ENCODE measurements at places on chromosomes 6 and 20.

GRCh38 chr20:50413088-50413500 lies 97.1 kb upstream of the PTPN1 start:
- no peak for DNase-seq

- DNase-seq = no peak
Measured at GRCh38 chr6:134456226-134456625, 138.3 kb upstream of the SGK1 start.

GRCh38 chr6:145161501-145161900 lies 573.8 kb downstream of the EPM2A start:
- no peak for DNase-seq

- no peak for DNase-seq
Measured at GRCh38 chr20:62643521-62644043, 1.3 kb downstream of the SLCO4A1 start.

DNA sequence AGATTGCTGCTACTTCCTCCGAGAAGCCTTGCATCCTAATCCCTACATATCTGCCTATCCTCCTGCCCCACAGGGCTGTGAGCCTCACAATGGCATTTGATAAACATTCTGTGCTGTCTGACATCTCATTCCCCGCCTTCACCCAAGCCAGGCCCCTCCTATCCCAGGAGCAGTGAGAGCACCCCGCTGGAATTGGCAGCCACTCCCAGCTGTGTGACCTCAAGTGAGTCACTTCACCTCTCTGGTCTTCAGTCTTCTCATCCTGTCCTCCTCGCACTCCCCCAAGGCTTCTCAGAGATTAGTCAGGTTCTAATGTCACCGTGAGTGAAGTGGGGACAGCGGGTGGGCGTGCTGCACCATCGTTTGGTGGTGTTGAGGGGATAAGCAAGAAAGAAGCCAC lies 81.7 kb downstream of the CDH22 start:
- no peak for DNase-seq

- DNase-seq = no peak
Measured at GRCh38 chr20:10665791-10666190, 8.0 kb downstream of the JAG1 start.

- peak; percentile 62 for DNase-seq
Measured at GRCh38 chr6:3194535-3195419, 32.7 kb downstream of the TUBB2B start.

DNA sequence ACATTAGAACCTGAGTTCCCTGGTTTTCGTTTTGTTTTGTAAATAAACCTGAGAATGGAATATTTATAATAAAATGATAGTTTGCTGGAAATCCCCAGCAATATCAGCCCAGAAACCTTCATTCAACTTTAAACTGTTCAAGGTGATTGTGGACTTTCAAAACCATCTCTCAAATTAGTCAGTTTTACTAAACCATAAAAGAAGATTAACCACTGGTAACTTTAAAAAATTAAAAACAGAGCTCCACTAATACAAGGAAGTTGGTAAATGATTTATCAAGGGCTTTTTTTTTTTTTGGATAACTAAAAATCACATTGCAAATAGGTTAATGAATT lies 10.0 kb downstream of the MBOAT1 start:
- no peak for DNase-seq

- no peak for DNase-seq
Measured at GRCh38 chr6:108321253-108321747, 26.4 kb downstream of the AFG1L start.

DNA sequence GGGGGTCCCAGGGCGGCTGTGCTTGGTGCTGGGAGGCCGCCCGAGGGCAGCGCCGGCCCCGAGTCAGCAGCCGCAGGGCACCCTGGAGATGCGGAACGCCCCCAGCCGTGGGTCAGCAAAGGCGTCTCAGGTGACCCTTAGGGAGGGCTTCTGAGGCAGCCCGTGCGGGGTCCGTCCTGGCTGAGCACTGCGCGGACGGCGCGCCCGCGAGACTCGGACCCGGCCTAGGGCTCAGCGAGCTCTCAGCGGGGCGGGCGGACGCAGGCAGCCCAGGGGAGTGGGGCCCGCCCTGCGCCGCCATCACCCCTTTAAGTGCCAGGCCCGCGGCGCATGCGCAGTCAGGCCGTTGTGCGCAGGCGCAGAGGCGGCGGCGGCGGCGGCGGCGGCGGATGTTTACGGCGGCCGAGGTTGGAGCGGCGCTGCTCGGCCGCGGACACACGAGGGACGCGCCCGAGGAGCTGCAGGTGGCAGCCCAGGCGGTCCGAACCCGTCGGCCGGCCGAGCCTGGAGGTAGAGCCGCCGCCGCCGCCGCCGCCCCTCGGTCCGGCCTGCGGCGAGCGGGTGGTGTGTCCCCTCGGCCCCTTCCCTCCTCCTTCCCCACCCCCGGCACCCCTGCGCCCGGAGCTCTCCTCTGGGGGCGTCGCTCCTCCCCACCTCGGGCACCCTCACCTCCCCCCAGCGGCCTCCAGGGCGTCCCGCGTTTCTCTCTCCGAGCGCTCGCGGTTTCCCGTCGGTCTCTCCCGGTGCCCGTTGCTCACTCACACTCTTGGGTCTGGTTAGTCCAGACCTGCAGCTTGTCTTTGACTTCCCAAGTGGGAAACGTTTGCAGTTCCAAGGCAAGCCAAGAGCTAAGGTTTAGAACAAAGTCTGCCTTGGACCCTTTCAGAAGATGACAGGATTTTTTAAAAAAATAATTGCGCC lies at the start of gene PCMTD2:
Gene PCMTD2 (plus strand): TSS at position 388 of the 921 bp plus-strand sequence. CDS start 4,218 bp downstream, outside the sequence.
- DNase-seq = peak; percentile 56

DNA sequence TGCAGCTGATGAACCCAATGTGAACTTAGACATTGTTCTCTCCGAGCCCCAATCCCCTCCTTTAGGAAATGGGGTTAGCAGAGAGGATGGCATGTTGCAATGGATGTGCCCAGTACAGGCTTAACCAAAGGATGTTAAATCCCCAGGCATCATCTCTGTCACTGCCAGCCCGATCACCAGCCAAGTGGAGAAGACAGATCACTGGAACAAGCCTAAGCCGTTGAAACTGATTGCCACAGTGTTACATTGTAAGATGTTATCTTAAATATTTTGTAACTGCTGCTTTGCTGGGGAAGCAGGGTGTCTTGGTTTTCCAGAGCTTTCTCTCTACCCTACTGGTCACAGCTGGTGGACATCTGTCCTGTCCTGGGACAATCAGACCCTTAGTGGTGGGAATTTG lies 783.4 kb upstream of the CHD6 start:
- no peak for DNase-seq

DNA sequence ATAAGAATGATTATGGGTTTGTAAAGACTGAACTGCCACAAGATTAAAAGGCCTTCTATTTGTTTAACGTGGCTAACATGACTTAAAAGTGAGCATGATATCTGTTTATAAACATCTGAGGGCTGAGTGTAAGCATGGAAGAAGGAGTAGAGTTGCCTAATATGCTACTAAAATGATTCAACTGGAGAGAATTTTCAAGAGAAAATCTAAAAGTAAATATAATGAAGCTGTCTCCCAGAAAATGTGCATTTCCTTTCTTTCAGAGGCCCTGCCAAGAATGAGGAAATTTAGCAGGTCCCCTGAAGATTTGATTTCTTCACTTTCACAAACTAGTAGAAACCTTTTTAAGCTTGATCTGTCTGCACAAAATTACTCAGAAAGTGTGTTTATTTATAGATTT lies 4.2 kb upstream of the EYA4 start:
- DNase-seq = no peak

DNA sequence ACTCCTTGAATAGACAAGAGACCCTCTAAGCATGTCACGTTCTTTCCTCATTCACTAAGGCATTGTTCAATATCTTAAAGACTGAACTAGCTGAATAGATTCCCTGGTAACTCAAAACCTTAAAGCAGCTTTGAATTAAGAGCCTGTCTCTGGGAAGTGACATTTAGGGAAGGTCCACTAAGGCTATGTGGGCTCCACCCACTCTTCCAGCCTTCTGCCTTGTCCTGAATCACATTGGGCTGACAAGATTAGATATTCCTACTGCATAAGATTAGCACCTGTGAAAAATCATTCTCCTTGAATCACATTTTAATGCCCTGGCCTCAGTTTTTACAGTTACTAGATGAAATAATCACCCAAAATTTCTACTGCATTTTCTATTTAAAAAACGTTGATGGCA lies 36.3 kb downstream of the CLIC5 start:
- no peak for DNase-seq

DNA sequence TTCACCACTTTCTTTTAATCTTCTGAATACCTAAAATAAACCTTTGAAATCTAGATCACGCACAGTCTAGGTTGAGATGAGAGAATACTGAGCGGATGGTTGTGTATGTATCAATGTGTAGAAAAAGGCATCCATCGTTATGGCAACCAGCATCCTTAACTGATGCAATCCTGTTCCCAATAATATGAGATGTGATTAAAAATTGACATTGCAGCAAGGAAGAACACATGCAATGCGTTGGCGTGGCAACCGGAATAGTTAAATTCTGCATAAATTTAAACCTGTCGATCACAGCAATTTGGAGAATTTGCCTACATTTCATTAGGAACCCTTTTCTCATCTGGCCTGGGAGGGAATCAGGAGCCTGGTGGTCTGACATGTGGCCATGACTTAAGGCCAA lies 1.3 kb upstream of the L3MBTL1 start:
- no peak for DNase-seq

- no peak for DNase-seq
Measured at GRCh38 chr6:116268589-116269293, 11.0 kb downstream of the TSPYL1 start.

GRCh38 chr6:36925809-36926208 lies 28.7 kb upstream of the PI16 start:
- DNase-seq = no peak

GRCh38 chr20:4697831-4698221 lies 23.9 kb upstream of the PRND start:
- no peak for DNase-seq

DNA sequence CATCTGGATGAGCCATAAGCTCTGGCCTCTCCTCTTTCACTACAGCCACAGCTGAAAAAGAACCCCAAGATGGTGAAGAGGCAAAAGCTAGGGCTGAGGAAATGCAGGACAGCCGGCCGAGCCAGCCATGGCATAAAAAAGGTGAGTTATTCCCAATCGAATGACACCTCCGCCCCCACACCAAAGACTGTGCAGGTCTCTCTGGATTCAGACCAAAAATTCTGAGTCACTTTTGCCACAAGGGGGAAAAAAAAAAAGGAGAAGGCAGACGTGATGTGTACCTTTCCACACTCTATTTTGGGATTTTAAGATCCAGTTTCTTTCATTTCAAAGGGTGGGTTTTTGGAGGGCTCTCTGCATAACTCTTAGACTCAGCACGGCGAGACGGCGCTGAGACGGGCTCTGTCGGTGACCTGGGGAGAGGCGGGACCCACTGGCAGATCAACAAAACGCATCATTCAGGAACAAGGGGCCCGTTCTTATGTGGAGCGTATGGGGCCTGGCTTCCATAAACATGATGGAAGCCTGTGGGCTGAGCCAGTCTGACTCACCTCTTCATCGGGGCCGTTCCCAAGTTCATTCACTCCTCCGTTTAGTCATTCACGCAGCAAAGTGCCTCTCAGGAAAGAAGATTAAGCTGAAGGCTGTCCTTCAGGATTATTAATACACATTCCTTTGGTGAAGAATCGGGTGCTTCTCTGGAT lies 54.8 kb downstream of the NFATC2 start:
- no peak for DNase-seq

DNA sequence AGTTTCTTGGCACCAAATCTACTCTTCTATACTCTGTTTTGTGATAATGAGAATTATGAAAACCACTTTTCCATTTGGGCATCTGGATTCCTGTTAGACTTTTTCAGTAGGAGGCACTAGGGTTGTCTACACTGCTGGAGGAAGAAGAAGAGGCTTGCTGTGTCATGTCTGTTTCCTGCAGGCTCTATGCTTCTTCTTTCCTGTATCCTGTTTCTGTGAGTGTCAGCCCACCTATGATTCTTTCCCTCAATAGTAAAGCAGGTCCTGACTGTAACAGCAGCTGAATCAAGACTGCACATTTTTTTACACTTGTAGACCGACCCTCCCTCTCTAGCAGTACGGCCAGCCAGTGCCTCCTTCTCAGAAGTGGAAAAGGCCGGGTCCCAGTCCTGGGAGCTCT lies 603.9 kb downstream of the HDGFL1 start:
- no peak for DNase-seq

- no peak for DNase-seq
Measured at GRCh38 chr6:111096246-111096645, 8.9 kb downstream of the SLC16A10 start.

DNA sequence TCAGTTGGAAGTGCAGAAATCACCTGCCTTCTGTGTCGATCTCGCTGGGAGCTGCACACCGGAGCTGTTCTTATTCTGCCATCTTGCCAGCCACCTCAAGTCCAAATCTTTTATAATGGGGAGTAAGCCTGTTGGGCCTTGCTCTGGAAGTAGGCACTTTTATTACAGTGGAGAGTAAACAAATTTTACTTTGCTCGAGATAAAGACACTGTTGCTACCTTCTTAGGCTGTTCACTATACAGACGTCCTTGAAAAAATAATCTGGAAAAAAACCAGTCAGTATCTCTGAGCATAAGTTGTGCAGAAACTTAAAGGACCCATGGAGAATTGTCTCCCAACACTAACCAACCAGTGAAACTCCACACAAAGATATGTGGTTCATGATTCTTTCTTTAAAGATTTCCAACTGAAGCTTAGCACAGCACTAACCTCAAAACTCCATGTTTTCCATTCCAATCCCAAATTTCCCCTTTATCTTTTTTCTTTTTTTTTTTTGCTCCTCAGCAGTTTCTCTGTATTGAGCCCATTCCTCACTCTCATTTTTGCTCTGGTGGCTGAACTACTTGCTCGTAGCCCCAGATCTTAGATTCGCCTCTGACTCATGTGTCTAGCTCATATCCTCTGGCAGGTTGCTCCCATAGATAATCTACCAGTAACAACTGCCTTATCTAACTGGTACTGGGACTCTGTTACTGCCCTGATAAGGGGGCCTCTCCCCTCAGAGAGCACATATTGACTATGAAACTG lies 34.3 kb upstream of the COL9A1 start:
- no peak for DNase-seq

DNA sequence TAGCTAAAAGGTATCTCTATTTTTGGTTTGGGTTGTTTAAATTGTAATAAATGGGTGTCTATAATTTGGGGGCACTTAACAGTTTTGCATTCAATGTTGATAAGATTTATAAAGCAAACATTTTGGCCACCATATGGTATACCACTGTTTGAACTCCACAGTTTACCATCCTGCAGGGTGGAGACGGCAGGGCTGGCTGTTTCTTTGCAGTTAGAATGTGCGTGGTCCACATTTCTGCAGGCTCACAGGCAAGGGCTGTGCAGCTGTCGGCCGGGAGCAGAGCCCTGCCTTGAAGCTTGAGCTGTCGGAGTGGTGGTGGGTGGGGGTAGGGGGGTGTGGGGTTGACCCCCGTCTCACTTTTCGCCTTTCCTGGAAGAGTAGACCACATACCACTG lies 135.9 kb downstream of the CDH4 start:
- DNase-seq = no peak
